ENCODE measurements at places on chromosomes 6 and 20. TPM values are rescaled to one million over a fixed set of nuclear protein-coding genes. Genes with fewer than 3 reads are reported as not detected.

The EPPIN gene
- total RNA-seq = not detected

The SIRPA gene
- 11.5 TPM for total RNA-seq

The SCUBE3 gene
- 2.0 TPM for total RNA-seq

The PTK6 gene
- total RNA-seq = not detected

DNA sequence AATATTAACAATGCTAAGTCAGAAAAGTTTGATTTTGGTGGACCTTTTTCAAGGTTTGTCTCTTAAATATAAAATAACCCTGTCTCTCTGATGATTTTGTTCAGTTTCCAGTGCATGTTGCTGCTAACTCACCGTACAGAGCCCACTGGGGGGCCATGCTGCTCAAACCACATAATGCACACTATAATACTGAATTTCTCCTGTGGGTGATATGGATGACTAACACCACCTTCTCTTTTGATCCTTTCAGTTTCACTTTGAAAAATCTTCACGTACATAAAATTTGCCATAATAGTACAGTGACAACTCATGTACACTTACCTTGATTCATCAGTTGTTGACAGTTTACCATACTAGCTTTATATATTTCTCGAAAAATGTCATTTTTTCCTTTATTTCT is 506.6 kb upstream of the MAN1A1 start:
- peak; percentile 56 for DNase-seq

DNA sequence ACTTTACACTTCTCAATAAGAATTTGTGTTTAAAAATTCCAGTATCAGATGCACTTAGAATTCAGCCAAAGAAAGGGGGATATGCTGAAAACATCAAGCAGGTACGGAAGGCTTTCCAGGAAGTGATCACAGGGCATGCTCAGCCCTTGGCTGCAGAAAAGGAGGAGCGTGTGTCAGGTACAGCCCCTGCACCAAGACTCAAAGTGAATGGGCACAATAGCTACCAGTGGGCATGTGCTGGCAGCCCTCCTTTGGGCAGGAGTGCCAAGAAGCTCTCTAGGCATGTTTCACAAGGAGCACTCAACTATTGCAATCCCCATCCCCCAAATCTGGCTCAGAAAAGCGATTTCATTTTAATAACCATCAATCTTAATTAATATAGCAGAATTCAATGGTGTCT is 298.8 kb downstream of the GMDS start:
- no peak for DNase-seq

GRCh38 chr20:50518270-50518721 is 8.1 kb downstream of the PTPN1 start:
- DNase-seq = no peak

- no peak for DNase-seq
Measured at GRCh38 chr20:49482173-49482572, 295 bp downstream of the KCNB1 start.

- DNase-seq = no peak
Measured at GRCh38 chr6:150631283-150631983, 31.7 kb downstream of the PLEKHG1 start.

GRCh38 chr20:48189181-48189580 is 403.9 kb upstream of the SULF2 start:
- DNase-seq = no peak
